ENCODE measurements at places on chromosomes 3 and 15.

DNA sequence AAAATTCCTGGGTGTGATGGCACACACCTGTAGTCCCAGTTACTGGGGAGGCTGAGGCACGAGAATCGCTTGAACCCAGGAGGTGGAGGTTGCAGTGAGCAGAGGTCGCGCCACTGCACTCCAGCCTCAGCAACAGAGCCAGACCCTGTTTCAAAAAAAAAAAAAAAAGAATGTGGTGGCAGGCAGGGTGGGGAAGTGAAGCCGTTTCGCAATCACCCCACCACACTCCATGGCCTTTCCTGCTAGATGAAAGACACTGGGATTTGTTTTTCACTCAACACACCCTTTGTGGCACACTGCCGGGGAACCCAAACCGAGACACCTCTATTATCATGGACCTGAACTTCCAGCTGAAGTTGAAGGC, 172.4 kb upstream of the IQSEC1 start:
- no peak for DNase-seq

GRCh38 chr3:121737644-121738043, 11.9 kb downstream of the GOLGB1 start:
- DNase-seq, result no peak

GRCh38 chr3:150727653-150728502, 24.2 kb upstream of the ERICH6 start:
- no peak for DNase-seq

DNA sequence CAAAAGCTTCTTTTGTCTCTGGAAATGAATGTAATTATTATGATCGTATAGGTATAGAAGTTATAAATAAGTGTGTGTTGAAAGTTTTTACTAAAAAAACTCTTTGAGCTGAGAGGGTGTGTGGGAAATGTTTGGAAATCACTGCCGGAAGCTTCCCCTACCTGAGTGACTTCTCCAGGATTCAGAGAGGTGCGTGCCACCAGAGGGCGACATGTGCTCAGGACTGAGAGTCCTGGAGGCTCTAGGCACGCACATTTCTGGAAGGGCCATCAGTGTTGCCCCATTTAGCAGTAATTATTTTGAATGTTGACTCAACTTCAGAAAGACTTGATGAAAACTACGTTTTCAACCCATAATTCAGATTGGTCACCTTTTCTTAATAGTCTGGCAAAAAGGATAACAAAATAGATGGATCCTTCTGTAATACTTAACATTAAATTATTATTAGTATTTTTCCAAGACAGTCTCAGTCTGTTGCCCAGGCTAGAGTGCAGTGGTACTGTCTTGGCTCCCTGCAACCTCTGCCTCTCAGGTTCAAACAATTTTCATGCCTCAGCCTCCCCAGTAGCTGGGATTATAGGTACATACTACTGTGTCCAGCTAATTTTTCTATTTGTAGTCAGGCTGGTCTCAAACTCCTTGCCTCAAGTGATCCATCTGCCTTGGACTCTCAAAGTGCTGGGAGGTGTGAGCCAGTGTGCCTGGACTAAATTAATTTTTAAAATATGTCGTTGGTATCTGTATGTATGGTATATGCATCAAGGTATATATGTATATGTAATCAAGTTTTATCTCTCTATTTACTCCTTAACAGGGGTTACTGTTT, 34.5 kb downstream of the GPR171 start:
- DNase-seq, result peak; percentile 65

GRCh38 chr15:63029676-63030075, 12.9 kb upstream of the TPM1 start:
- no peak for DNase-seq

GRCh38 chr15:93703092-93703739, 528.1 kb upstream of the MCTP2 start:
- no peak for DNase-seq

GRCh38 chr3:126351771-126352475, 5.3 kb downstream of the KLF15 start:
- DNase-seq, result no peak
